HCEC 1CT (cell line): ENCODE measurements at places on chromosomes 12 and 14.

GRCh38 chr14:69652942-69653684, 41.7 kb downstream of the SUSD6 start:
- DNase-seq = no peak

GRCh38 chr14:59103396-59103795, 85.1 kb upstream of the DAAM1 start:
- DNase-seq = peak; percentile 75

- no peak for DNase-seq
These were observed 223.6 kb upstream of the TMPO start for GRCh38 chr12:98291828-98292227.

GRCh38 chr14:105448706-105449111, 25.9 kb upstream of the CRIP2 start:
- peak; percentile 9 for DNase-seq

GRCh38 chr14:44112774-44113460, 394.2 kb downstream of the FSCB start:
- DNase-seq = no peak
